Stimulated activated naive CD4-positive, alpha-beta T cell treated with Interleukin-2 at 50 U/mL for 16 hours (primary cell): ENCODE measurements at places on chromosomes 7 and 10.

DNA sequence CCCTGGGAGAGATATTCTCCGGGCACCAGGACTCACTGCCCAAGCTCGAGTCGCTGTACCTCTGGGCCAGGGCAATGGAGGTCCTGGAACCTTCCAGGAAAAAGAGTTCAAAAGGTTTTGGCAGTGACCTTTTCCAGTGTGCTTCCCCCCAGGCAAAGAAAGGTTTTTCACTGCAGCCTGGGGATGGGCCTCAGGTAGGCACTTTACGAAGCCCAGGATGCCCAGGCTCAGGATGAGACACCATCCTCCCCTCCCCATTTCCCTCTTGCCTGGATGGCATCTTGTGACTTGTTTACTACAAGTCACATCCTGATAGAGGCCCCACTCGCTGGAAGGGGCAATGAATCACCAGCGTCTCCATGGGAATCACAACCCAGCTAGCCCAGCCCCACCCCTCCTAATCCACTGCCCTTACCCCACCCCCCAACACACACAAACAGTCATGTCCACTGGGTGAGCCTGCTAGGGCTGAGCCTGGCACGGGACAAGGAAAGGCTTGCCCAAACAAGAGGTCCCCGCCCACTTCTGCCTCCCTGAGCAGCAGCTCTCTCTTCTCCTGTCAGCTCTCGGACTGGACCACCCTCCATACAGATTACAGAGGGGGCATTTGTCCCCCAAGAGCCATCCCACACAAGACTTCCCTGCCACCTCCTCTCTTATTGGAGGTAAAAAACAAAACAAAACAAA lies 93.8 kb upstream of the SMNDC1 start:
- no peak for DNase-seq

DNA sequence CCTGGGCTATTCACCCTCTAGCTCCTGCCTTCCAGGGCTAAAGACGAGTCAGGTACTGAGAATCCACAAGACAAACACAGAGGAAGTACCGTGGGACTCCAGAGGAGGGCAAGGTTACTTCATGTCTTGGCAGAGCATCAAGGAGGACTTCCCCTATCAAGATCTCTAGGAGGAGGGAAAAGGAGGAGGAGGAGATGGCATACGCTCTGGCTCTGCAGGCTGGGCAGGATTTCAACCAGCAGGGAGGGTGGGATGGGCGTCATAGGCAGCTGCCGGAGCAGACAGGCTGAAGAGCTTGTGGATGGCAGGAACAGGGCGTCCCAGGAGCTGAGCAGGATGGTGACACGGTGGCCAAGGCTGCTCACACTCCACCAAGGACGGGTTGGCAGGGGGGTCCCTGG lies 21.3 kb downstream of the MDH2 start:
- DNase-seq, result no peak

DNA sequence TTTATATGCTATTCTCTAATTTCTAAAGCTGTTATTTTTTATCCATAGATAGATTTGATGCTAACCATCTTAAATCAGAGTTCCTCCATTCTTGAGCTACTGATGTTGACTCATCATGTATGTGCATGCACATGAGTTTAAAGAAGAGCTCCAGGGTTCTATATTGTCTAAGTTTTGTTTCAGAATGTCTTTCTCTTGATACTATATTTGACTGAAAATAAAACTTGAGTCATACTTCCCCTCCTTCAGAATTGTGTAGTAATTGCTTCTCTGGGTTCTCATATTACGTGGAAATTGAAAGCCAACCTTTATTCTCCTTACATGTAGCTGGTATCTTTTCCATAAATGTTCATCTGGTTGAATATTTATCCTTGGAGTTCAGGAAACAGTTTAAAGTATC lies 89.4 kb downstream of the LRRTM3 start:
- no peak for DNase-seq

DNA sequence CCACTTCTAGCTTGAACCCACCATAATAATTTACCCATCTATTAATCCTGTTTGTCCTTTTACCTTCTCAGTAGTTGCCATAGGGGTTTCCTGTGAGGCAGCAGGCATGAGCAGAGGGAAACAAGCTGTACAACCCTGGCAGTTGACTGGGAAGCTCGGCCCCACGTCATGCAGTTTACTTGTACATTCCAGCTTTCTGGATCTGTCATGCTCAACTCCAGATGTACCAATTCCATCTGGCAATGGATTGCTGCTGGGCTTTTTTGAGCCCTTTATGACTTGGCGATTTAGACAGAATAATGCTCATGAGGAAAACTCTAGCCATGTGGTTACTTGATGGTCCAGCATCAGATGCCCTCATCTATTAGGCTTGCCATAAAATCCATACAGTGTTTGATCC lies 112.5 kb downstream of the GNAI1 start:
- DNase-seq, result no peak

GRCh38 chr7:159092701-159093121 lies 52.0 kb downstream of the VIPR2 start:
- no peak for DNase-seq

- no peak for DNase-seq
Measured at GRCh38 chr7:20795881-20796280, 9.2 kb upstream of the SP8 start.

- DNase-seq, result no peak
Measured at GRCh38 chr10:19921300-19922140, 105.3 kb downstream of the PLXDC2 start.

DNA sequence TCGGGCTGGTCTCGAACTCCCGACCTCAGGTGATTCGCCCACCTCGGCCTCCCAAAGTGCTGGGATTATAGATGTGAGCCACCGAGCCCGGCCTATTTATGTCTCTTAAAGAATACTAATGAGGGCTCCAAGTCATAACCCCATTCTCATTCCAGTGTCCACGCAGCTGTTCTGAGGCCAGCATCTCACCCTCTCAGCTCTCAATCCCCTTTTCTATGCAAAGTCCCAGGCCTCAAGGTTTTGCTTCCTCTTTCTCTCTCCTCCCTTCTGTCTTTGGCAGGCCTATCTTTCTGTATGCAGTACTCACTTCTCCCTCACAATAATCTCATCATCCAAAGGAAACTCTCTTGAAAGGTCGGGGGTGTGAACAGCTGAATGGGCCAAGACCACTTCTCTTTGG lies 28.0 kb upstream of the VSIR start:
- no peak for DNase-seq
